ENCODE measurements at places on chromosomes 3 and 15.

GRCh38 chr3:172876297-172876696 lies 125.8 kb downstream of the ECT2 start:
- no peak for DNase-seq

DNA sequence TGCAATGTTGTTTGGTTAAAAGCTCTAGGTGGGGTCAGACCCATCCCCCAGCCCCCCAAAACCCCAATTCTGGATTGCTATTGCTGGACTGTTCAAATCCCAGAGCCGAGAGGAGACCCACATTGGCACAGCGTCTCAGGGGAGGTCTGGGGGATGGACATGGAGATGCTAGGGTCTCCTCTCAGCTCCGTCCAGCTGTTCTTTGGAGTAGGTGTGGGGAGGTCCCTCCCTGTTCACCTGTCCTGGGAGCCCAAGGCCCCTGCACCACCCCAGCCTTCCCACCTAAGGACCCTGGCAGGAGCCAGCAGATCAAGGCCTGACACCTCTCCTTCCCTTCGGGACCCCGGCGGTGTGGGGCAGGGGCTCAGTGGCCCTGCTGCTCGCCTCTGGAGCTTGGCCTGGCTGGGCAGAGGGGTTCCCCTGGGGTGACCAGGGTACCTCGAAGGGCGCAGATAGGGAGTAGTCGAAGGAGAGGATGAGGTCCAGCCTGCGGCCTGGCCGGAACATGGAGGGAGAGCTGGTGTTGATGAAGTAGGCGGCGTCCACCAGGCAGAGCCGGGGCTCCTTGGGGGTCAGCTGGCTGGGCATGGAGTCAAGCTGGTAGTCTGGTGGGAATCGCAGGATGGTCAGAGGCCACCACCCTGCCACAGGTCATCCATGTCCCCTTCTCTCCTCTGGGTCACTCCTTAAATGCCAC lies 23.9 kb downstream of the PLA2G4D start:
- no peak for DNase-seq

GRCh38 chr15:80105595-80105994 lies 46.1 kb downstream of the ZFAND6 start:
- peak; percentile 42 for DNase-seq

GRCh38 chr15:90407871-90408317 lies 19.9 kb downstream of the IQGAP1 start:
- peak; percentile 79 for DNase-seq

Measured in activated CD4-positive, alpha-beta T cell treated with anti-CD3 and anti-CD28 coated beads, Interleukin-2, Interleukin-6, amounts not matched to agents 100 ng/mL and 50 ng/mL, durations not matched to agents 16 hours and 8 hours (primary cell).